NCI-H1930 (cell line): ENCODE measurements at places on chromosomes 4 and X.
A peak's percentile ranks its signal among the peaks of the same experiment; 100 is the strongest.

- DNase-seq: no peak
Observed at GRCh38 chr4:67721770-67722597, 21.0 kb upstream of the UBA6 start.

- DNase-seq: no peak
Observed at GRCh38 chr4:108885211-108885610, 122.4 kb upstream of the ETNPPL start.

GRCh38 chr4:101795704-101796103 is 5.2 kb downstream of the BANK1 start:
- no peak for DNase-seq

DNA sequence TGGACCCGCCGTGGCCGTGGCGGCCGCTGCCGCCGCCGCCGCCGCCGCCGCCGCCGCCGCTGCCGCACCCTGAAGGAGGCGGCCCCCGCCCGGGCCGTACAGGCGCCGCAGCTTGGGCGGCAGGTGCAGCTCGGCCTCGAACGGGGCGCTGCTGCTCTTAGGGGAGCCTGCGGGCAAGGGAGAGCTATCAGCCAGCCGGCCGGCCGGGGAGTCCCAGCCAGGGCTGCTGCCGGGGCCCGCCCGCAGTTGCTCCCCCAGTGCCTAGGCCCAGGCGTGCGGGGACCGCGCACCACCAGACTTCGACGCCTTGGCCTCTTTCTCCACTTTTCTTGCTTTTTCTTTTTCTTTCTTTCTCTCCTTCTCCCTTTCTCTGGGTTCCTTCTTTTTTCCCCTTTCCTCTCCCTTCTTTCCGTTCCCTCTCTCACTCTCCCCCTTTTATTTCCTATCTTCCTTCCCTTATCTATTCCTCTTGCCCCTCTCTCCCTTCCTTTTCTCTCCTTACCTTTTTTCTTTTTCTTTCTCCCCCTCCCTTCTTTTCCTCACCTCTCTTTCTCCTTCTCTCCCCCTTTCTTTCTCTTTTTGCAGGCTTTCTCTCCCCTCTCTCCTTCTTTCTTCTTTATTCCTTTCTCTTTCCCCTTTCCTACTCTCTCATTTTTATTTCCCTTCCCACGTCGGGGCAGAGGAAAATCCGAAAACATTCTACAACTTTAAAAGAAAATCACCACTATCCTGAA is 2.0 kb downstream of the ARX start:
- peak; percentile 10 for DNase-seq

DNA sequence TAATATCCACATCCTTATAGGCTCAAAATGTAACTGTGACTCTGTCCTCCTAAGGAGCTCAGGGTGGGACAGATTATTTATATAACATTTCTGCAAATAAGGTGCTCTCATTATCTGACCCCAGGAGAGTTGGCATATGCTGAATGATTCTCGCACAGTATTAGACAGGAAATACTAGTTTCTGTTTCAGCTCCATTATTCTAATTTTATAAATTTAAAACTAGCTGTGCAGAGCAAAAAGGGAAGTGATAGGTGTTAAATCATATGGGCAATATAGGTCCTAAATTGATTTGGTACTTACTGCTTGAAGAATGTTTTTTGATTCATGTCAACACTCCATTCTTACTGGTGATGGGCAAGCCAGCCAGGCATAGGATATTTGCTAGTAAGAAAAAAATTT is 141.5 kb downstream of the GLRA2 start:
- DNase-seq: no peak

GRCh38 chrX:150364347-150365050 is 1.4 kb downstream of the MAMLD1 start:
- DNase-seq: no peak

DNA sequence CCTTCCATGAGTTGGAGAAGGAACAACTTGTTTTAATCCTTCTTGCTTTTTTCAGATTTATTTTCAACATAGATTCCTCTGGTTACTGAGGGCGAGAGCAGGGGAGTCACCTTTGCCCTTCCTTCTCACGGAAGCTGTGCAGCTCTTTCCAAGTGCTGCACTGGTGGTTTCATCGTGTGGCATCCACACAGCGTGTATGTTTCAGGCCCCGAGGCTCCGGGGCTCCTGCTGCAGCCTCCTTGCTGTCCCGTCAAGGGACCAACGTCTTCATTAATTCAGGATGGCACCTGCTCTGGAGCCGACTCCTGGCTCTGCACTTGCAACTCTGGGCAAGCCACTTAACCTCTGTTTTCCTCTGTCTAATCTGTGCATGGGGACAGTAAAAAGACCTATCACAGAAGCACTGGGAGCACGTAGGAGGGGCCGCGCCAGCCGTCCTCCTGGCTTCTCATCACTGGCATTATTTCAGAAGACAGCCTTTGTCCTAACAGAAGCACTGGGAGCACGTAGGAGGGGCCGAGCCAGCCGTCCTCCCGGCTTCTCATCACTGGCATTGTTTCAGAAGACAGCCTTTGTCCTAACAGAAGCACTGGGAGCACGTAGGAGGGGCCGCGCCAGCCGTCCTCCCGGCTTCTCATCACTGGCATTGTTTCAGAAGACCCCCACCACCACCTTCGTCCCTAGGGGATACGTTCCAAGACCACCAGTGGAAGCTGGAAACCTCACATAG is 117.8 kb upstream of the NKX1-1 start:
- no peak for DNase-seq

DNA sequence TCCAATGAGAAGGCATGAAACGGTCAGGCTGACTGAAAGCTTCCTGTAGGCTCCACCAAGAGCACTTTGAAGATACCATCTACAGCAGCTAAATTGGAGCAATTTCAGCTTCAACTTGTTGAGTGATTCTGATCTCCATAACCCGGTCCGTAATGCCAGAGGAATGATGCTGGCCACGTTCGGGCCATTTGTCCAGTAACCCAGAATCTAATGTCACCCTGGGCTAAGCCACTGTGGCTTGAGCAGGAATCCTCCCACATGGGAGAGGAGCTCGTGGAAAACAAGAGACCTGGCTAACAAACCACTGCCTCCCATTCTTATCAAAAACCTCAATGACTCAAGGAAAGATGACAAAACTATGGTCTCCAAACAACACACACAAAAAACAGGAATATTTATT is 14.2 kb upstream of the TCEAL4 start:
- no peak for DNase-seq

DNA sequence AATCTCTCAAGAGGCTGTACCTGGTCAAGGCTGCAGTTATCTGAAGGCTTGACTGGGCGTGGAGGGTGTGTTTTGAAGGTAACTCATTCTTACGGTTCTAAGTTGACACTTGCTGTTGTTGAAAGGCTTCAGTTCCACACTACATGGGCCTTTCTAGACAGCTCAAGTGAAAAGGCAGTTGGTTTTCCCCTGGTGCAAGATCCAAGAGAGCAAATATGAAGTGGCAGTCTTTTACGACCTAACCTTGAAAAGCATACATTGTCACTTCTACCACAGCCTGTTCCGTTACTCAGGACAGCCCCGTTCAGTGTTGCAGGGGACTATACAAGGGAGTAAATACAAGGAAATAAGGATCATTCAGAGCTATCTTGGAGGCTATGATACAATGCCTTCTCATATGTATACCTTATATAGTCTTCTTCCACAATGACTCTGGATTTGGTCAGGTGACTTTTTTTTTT is 46.2 kb downstream of the PDS5A start:
- no peak for DNase-seq

GRCh38 chr4:145736241-145736831 is 56.4 kb downstream of the C4orf51 start:
- no peak for DNase-seq

DNA sequence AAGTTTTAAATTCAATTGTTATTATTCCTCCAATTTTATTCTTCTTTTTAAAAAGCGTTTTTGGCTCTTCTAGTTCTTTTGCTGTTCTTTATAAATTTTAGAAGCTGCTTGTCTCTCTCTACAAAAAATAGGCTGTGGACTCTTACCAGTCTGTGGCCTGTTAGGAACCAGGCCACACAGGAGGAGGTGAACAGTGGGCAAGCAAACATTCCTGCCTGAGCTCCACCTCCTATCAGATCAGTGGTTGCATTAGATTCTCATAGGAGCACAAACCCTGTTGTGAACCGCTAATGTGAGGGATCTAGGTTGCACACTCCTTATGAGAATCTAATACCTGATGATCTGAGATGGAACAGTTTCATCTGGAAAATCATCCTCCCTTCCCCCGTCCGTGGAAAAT is 23.1 kb downstream of the JADE3 start:
- no peak for DNase-seq

DNA sequence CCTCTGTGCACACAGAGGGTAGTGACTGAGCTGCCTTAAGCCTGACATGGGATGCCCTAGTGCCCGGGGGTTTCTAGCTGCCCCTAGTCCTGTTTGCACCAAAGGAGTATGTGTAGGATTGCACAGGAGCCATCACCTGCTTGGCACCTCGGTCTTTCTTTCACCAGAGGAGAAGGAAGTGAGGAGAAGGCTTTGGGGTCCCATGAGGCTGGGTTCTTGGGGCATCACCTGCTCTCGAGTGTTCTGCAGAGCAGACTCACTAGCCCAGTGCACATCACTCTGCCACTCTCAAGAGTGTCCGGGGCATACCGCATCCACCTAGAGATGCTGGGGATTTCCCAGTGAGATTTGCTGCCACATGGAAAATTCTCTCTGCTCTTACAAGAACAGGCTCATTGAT is 40.5 kb upstream of the GPR78 start:
- DNase-seq: no peak

DNA sequence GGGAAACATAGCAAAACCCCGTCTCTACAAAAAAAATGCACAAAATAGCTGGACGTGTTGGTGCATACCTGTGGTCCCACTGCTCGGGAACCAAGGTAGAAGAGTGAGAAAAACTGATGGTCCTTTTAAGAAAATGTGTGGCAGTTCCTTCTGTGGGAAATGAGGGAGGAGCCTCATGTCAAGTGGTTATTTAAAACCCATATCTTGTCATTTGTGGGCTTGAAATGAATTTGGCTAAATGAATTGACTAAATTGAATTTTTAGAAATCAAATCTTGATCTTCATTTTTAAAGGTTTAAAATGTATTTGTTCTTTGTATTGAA is 16.2 kb upstream of the LAMP2 start:
- no peak for DNase-seq

DNA sequence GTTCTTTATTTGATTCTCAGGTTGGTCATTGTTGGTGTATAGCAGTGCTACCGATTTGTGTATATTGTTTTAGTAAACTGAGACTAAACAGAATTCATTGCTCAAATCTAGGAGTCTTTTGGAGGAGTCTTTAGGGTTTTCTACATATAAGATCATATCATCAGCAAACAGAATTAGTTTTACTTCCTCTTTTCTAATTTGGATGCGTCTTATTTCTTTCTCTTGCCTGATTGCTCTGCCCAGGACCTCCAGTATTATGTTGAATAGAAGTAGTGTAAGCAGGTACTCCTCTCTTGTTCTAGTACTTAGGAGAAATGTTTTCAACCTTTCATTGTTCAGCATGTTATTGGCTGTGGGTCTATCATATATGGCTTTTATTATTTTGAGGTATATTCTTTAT is 92.6 kb downstream of the IQCM start:
- no peak for DNase-seq

- peak; percentile 57 for DNase-seq
Observed at GRCh38 chrX:154436374-154436982, 476 bp upstream of the GDI1 start.

DNA sequence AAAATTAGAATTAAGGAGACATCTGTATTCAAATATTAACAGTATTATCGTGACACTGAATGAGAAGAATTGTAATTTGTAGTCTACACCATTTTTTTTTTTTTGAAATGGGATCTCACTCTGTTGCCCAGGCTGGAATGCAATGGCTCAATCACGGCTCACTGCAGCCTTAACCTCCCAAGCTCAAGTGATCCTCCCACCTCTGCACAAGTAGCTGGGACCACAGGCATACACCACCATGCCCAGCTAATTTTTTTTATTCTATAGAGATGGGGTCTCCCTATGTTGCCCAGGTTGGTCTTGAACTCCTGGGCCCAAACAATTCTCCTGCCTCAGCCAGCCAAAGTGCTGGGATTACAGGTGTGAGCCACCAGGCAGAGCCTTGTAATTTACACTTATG is 24.8 kb downstream of the ELF2 start:
- DNase-seq: no peak

- no peak for DNase-seq
Observed at GRCh38 chrX:30301963-30302362, 7.2 kb downstream of the NR0B1 start.

- no peak for DNase-seq
Observed at GRCh38 chrX:96997196-96997595, 113.5 kb downstream of the RPA4 start.

GRCh38 chr4:77045490-77045889 is 30.3 kb downstream of the CCNI start:
- no peak for DNase-seq

GRCh38 chr4:185573651-185574199 is 38.4 kb upstream of the PDLIM3 start:
- DNase-seq: no peak

DNA sequence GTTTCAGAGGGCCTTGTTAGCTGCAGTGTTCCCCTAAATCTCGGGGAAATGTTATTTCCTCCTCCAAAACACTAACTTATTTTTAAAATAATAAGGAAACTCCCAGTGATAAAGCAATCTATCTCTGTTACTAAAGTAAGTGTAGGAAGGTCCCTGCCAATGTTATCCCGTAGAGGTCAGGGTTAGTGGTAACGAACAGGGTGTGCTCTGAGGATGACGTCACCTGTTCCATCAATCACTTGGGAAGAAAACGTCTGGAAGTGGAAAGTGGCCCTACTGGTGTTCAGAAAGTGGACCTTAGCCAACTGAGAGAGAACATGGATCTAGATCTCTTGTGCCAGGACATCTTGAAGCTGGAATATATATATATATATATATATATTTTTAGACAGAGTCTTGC is 249.5 kb downstream of the BCOR start:
- DNase-seq: no peak

DNA sequence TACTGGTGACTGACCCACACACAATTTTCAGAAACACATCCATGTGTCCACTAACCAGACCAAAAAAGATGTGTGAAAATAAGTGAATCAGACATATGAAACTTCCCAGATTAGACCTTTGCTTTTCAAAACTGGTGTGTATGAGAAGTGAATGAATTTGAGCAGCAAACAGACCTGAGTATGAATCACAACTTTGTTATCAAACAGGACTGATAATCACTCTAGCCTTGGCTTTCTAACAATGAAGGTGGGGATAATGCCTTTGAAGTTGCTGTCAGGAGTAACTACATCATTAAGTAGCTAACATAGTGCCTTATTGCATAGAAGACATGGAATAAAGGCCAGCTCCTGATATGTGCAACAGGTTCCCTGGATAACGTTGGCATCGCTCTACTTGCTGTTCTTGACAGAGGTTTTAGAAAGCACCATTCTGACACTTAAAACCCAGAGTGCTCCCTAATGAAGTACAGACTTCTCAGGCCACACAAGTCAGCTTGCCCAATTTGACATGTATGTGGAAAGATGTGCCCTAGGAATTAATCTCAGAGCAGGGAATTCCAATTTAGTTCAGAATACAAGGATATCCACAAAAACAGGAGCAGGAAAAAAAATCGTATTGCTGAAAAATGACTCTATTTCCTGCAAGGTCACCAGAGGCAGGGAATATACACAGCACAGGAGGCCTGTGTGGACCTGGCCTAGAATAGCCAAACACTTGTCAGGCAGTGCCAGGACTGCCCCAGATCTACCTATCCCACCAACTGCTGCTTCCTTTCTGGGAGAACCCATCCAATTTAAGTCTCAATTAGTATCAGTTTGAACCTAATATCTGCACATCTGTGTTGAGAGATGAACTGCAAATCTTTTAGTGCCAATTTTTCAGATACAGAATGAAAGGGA is 87.7 kb downstream of the MAML3 start:
- no peak for DNase-seq
